ENCODE measurements at places on chromosomes 4 and X.

GRCh38 chr4:84237008-84237407 lies 262.1 kb downstream of the NKX6-1 start:
- no peak for DNase-seq

- DNase-seq = no peak
These were observed 53.1 kb downstream of the ELF4 start for GRCh38 chrX:130057209-130057608.

- DNase-seq = peak; percentile 89
These were observed 275.4 kb upstream of the CPEB2 start for GRCh38 chr4:14726877-14727361.

DNA sequence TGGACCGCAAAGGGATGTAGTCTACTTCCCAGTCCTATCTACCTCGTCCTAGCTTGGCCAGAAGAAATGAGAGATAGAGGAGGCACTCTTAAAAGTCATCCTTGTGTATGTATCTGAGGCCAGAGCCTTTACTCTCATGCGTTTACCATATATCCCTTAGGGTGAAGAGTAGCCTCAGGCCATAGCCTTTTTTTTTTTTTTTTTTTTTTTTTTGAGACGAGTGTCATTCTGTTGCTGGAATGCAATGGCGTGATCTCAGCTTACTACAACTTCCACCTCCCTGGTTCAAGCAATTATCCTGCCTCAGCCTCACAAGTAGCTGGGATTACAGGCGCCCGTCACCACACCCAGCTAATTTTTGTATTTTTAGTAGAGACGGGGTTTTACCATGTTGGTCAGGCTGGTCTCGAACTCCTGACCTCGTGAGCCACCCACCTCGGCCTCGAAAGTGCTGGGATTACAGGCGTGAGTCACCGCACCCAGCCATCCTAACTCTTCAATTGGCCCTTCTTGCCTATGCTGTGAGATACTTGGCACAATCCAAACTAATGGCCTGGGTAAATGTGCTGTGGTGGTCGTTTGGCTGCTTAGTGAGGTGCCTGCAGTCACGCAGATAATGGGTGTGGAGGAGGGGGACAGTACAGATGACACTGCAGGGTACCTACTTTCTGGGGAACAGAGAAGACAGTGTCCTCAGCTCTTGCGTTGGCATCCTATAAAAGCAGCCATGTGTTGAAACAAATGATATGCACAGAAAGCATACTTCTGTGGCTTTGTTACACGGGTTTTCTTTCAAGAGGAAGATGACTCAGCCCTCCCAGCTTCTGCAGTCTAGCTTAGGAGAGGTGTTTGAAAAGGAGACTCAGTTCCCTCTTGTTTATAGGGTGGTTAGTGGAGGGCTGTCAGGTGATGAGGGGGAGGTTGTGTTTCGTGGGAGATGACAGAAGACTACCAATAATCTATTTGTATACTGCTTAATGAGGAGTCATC lies 10.4 kb upstream of the DGAT2L6 start:
- no peak for DNase-seq

DNA sequence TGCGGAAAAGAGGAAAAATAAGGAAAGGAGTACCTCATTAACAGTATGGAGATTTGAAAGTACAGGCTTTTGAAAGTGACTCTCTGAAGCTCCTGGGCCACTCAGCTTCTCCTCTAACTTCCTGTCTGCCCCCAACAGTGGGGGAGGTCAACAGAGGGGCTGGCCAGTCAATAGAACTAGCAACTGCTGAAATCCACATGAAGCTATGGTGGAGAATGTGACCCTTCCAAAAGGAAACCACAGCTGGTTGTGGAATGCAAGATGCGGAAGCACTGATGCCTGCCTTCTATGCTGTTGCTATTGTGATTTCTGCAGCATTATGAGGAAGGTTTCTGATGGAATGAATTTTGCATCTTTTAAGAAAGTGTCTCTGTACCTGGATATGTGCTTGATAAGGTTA lies 2.4 kb downstream of the CORIN start:
- no peak for DNase-seq

GRCh38 chr4:10161840-10162239 lies 45.2 kb upstream of the WDR1 start:
- no peak for DNase-seq

DNA sequence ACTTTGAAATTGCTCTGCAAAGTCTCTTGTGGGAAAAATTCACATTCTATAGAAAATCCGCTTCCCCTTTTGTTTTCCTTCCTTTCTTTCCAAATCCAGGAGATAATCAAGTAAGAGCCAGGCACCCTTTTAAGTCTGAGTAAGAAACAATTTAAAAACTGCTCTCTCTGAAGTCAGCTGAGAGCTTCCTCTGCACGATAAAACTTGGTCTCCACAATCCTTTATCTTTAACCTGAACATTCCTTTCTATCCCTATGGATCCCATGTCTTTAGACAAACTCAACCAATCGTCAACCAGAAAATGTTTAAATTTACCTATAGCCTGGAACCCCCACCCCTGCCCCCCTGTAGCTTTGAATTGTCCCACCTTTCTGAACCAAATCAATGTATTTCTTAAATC lies 1723.6 kb upstream of the AGA start:
- DNase-seq = no peak

GRCh38 chr4:145613566-145614232 lies 5.5 kb upstream of the MMAA start:
- no peak for DNase-seq

Measured in NCI-H1105 treated with DMSO at 0.1 percent for 48 hours (cell line).